ENCODE measurements at places on chromosomes 7 and 10.

GRCh38 chr7:46022397-46022796, 101.3 kb upstream of the IGFBP3 start:
- DNase-seq = no peak

DNA sequence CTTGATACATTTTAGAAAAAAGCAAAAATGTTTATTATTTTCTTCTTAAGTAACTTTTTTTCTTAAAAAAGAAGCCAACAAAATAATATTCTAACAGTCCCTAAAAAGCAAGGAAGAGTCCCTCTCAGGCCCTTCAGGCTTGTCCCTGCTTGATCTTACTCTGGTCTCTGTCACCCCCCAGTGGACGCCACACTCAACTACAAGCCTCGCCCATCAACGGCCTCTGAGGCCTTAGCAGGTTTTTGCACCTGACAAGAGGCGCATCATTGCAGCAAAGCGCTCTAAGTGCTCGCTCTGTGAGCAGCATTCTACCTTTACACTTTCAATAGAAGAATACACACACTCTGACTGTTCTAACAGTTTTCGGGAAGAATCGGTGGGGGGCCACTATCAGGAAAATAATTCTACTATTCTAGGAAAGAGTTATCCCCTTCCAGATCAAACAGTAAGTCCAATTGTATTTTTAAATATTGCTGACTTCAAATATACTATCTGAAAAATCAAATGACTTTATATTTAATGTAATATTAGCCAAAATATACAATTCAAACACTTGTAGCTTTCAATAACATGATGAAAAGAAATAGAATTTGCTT, 139.2 kb downstream of the USP6NL start:
- DNase-seq = peak; percentile 13

DNA sequence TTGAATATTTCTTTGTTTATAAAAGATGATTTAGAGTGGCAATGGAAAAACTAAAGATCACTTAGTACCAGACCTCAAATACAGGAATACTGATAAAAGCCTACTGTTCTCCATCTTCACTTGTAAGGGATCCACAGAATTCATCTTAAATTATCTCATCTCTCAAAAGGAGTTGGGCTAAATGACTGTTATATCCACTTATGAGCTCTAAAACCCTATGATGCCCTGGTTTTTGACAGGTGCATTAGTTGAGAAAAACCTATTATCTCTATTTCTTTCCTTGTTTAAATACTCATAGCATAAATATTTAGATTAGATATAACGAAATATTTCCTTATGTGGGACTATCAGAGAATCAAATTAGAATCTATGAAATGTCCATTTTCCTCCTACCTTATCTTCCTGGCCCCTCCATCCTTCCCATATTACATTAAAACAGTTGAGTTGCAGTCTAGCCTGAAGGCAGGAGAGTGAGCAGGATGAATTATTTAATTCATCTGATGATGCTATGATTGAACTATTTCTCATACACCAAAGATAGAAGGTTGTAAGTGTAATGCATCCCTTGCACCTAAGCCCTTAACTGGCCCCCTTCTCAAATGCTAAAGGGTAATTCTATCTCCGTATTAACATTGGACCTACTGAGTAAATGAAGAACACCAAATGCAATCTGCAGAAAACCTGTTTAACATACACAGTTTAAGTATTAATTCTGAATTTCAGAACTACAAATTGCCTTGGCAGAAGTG, 29.7 kb downstream of the PPP3CB start:
- DNase-seq = no peak

GRCh38 chr7:151314401-151314800, 27.2 kb upstream of the NUB1 start:
- no peak for DNase-seq

DNA sequence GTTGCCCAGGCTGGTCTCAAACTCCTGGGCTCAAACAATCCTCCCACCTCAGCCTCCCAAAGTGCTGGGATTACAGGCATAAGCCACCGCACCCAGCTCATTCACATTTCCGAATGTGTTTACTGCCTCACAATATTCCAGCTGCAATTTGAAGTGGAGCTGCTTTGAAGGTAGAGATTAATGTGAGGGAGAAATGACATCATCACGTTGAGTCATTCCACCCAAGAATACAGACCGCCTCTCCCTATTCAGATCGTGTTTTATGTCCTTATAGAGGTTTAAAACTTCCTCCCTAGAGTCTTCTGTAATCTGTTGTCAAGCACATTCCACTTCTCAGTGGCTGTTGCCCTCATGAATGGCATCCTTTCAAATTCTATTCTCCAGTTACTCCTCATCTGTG, 100.4 kb upstream of the PDGFA start:
- DNase-seq = no peak

- no peak for DNase-seq
Measured at GRCh38 chr7:50210706-50211115, 93.8 kb upstream of the IKZF1 start.

DNA sequence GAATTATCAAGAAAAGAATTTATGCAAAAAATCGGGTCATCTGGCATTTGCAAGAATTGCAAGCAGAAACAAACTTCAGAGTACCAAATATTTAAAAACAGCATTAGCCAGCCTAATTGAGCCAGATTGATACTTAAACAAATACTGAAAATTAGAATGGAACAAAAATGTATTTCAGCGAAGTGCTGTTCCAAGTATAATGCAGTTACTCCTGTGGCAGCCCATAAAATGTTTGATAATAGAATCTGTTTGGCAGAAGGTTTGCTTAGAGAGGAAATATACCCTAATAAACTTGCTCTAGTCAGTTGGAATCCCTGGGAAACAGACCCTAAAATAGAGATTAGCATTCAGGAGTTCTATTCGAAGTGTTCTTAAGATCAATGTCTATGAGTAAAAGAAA, 835.1 kb upstream of the MBL2 start:
- no peak for DNase-seq

DNA sequence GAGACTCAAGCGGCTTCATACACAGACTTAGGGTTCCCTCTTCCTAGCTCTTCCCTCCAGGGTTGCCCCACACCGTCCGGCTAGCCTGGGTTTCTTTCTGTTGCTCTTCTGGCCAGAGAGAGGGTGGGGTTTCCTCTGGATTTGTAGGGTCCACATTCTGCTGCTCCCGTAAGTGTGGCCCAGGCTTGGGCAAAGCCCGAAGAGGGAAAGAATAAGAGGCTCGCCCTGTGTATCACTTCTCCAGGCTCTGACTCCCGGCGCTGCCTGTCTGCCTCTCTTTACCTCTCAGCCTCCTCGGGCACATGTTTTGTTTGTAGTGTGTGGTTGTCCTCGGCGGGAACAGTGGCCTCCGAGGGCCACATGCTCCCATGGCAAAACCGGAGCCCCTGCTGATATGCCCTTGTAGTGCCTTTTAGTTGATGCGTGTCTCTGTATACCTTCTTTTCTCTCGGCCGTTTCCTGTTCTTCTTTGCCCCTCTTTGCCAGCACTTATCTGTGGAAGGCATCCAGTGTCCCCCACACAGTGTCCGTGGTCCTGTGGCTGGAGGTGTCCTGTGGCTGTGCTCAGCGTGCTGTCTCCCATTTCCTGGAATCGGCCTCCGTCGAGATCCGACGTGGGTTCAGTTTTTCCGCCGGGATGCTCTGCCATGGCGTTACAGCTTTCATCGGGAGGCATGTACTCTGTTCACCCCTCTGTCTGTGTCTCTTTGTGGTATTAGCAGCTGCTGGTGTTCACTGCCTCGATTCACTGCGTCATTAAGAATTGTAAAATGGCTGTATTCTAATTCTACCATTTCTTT, 102.9 kb downstream of the INPP5A start:
- no peak for DNase-seq

GRCh38 chr7:107697321-107698049, 36.9 kb downstream of the SLC26A4 start:
- DNase-seq = peak; percentile 6

GRCh38 chr7:97018791-97019531, 5.7 kb downstream of the DLX5 start:
- DNase-seq = no peak

DNA sequence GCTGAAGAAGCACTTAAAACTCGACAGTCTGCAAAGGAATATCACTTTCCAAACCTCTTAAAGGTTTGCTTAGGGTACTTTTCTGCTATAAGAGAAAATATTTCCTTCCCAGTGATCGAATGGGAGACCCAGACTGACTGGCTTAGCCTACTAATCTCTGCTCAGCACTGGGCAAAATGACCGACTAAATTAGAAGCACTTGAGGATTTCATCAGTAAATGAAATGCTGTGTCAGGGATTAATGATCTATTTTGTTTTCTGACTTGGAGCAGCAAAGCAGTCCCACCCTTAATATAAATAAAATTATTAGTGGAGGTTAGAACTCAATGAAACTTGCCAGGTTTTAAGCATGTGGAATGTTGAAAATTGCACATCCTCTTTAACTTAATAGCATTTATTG, 411.6 kb downstream of the NEBL start:
- DNase-seq = no peak

DNA sequence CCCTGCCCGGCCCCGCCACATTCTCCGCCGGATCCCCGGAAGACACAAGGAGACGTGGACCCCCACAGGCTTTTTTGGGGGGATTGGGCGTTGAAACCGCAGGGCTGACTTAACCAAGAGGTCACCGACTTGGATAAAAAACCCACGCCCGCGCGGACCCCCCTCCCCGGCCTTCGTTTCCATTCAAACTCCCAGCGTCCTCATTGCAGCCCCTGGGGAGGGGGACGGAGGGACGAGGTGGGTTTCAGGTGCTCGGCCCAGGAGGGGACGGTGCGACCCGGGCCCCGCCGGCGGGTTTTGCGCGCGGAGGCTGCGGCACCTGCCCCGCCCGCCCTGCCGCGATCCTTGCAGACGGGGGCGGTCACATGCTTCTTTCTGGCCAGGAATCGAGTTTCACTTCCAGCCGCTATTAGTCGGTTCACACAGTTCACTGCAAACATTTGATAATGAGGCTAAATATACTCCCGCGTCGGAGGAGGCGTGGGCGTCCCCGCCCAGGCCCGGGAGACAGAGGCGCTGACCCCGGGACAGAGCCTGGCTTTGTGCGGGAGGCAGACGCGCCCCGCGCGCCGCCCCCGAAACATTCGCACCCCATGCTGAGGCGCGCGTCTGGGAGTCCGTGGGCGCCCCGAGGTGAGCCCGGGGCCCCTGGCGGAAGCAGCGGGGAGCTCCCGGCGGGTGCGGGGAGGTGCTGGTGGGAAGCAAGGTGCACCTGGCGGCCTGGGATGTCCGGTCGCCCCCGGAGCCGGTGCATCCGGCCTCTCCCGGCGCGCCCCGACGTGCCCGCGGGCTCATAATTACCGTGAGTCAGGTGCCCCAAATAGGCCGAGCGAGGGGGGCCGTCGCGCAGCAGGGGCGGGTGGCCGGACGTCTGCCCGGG, 2.7 kb upstream of the PDGFA start:
- DNase-seq = peak; percentile 31

- DNase-seq = no peak
Measured at GRCh38 chr7:116436305-116436826, 63.2 kb upstream of the CAV2 start.

- no peak for DNase-seq
Measured at GRCh38 chr10:46999217-46999616, 88.0 kb downstream of the PTPN20 start.

DNA sequence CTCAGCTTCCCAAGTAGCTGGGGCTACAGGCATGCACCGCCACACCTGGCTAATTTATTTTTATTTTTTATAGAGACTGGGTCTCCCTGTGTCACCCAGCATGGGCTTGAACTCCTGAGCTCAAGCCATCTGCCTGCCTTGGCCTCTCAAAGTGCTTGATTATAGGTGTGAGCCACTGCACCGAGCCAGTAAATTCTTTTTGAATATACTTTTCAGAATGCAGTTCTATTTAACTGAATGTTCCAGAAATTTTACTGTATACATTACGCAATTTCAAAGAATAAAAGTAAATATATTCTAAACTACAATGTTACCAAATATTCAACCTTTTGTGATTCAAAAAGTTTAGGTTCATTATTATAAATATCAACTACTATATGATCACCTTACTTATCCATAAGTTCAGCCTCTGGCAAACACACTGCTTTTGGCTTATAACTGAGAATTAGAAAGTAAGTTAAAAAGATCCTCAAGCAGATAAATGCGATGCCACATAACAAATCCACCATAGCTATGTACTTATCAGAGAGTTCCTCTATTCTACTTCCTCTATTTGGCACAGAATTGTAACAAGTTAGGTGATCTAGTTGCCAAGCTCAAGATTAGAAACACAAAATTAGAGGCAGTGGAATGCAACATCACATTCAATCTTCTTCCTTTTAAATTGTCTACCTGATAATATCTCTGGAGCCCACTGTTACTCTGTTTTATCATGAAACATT, 118.2 kb downstream of the ANK3 start:
- DNase-seq = no peak

DNA sequence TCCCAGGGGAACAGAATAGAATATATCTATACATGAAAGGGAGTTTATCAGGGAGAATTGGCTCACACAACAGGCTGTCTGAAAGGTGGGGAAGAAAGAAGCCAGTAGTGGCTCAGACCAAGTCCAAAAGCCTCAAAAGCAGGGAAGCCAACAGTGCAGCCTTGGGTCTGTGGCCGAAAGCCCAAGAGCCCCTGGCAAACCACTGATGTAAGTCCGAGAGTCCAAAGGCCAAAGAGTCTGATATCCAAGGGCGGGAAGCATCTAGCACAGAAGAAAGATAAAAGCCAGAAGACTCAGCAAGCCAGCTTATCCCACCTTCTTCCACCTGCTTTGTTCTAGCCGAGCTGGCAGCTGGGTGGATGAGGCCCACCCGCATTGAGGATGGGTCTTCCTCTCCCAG, 172.5 kb downstream of the CCDC71L start:
- DNase-seq = no peak

DNA sequence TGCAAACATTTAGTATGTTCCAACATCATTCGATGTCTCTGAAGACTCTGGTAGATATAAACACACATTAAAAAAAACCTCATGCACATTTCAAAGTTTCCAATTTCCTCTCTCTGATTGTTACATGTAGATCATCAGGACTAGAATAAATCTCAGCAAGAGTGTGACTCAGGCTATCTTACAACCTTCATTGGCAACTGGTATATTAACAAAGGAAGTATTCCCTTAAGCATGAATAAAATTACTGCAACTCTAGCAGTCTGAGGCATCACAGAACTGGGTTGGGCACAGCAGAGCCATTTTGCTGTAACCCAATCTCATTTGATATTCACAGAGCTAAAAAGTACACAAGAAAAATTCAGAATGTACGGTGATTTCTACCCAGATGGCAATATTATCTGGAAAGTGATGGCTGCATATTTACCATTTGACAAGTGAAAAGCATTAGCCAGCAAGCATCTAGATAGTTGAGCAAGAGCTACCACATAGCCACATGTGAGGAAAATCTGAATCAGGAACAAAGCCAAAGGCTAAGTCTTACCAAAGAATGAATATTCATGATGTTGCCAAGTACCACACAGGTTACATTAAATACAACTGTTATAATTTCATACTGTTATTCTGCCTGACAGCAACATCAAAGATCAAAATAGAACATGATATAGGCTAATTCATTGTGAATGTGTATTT, 232.2 kb downstream of the CRPPA start:
- no peak for DNase-seq

GRCh38 chr7:158811461-158811860, 17.8 kb downstream of the ESYT2 start:
- DNase-seq = no peak

GRCh38 chr10:10092581-10092980, 925.1 kb upstream of the CELF2 start:
- no peak for DNase-seq

All from COR-L47 (cell line).